Neural crest cell (in vitro differentiated cells): ENCODE measurements at places on chromosomes 12 and 14. TPM values are rescaled to one million over a fixed set of nuclear protein-coding genes. Genes with fewer than 3 reads are reported as not detected.

PTPRR gene
- 0.61 and 0.75 TPM in 2 replicates for total RNA-seq

RNASE1 gene
- total RNA-seq, result 6.4 and 9.7 TPM in 2 replicates

GRCh38 chr14:71555654-71556559 is 376.3 kb upstream of the RGS6 start:
- DNase-seq, result no peak

- DNase-seq, result no peak
These were observed 2.0 kb downstream of the C3AR1 start for GRCh38 chr12:8064131-8064530.

- DNase-seq, result no peak
These were observed 41.0 kb upstream of the KCNJ8 start for GRCh38 chr12:21815306-21816062.

DNA sequence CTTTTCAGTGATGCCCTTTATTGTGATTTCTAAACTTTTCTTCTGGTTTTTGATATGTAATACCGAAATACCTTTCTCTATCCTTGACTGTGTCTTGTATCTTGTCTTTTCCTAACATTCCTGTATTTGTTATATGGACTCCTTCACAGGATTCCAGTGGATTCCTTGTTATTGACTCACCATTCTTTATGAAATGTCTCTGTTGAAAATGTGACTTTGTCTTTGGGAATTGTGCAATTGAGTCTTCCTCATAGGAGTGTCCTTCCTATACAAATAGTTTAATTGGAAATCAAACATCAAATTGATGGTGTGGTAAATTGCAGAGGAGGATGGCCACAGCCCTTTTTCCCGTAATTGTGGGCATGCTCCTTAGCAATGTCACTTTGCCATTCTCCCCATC is 296.6 kb upstream of the KITLG start:
- no peak for DNase-seq

- no peak for DNase-seq
These were observed 5.8 kb downstream of the ASCL4 start for GRCh38 chr12:107780298-107780697.

GRCh38 chr12:53754633-53755264 is 3.0 kb upstream of the CISTR start:
- no peak for DNase-seq

DNA sequence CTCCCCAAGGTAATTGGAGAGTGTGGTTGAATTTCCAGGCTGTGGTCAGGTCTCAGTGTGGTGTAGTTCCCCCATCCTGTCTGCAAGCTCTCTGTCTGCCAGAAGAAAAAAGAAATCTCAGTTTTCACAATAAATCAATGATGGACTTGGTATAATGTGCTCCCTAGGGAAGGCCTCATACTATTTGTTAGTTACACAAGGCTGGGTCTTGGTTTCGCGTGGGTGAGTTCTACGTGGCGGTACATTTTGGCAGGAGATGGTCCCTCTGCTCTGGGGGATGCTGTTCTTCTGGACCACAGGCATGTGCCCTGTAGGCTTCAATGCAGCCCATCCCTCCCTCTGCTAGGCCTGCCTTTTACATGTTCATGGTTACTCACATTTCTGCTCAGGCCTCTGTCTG is 206.4 kb upstream of the PELI2 start:
- no peak for DNase-seq

DNA sequence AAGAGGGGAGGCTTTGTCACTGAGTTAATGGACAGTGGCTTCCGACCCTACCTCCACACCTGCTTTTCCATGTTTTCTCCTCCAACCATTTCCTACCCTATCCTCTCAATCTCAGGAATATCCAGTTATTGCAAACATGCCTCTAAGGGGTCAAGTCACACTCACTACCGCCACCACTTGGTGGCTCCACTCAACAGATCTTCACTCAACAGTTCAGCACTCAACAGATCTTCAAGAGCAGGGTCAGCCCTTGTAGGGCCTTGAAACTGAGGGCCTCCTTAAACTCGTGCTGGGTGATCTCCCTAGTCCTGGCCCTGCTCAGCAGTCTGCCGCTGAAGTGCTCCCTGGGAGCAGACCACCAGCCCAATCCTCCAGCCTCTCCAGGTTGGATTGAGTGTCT is 14.2 kb downstream of the ZNF641 start:
- DNase-seq, result no peak

- DNase-seq, result no peak
These were observed 568.9 kb downstream of the SOX5 start for GRCh38 chr12:23380419-23381100.

GRCh38 chr14:96168581-96168980 is 36.1 kb upstream of the BDKRB2 start:
- DNase-seq, result no peak

- no peak for DNase-seq
These were observed 40.7 kb downstream of the PTPRQ start for GRCh38 chr12:80484746-80485145.

- no peak for DNase-seq
These were observed 77.1 kb upstream of the ANKS1B start for GRCh38 chr12:100061814-100062213.

- DNase-seq, result no peak
These were observed 60.4 kb upstream of the KTN1 start for GRCh38 chr14:55519473-55520080.

- no peak for DNase-seq
These were observed 1349.1 kb downstream of the TMEM121 start for GRCh38 chr14:106875503-106875902.

DNA sequence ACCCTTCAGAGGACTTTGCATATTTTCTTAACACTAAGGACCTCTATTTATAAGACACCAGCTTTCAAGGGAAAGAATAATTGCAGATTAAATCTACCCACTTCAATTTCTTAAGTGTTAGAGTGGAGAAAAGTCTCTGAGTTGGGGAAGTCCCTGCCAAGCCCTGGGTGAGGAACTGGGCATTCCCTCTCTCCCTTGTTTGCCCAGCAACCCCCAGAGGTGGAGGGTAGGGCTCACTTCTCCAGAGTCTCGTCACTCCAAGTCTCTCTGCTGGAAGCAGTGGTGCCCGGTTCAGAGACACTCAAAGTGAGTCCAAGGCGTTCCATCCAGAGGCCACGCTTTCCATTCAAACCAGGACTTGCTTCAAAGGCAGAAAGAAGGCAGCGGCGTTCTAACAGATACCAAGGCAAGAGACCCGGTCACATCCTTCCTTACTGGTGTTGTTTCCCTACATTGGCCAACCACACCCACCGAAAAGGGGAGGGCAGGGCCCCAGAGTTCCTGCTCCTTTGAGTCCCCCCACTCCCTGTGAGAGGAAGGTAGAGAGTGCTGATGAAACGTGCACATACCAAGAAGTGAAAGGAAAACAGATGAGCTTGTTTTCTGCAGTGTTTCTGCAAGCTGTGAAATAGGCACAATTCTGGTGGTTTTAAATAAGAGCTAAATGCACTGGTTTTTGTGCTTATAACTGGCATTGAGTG is 6.1 kb upstream of the BDKRB2 start:
- no peak for DNase-seq

DNA sequence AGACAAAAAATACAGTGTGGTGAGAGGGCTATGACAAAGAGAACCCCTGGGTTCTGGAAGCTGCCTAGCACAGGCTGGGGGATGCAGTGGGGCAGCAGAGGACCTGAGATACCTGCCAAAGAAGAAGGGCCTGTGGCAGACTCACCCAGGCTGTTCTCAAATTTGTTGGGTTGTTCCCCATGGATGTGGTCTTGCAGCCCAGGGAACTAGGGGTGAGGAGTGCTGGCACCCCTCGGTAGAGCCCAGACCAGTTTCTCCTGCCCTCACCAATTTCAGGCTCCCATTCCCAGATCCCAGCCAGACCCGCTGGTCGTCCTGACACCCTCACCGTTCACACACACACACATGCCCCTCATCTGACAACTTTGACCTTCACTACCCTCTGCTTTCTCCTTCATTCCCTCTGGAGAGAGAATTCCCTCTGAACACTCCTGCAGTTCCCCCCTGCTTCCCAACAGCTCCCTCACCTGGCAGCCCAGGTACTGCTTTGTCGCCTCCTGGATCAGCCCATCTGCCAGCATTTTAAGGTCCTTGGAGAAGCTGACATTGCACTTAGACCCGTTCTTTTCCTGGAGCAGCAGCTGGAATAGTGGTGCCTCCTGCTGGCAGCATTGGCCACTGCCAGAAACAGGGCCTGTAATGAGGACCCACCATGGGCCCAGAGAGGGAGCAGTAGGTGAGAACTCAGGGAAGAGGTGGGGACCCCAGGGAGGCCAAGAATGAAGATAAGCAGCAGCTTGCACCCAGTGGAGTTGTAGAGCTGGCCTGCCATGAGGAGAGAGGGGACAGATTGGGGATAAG is 5.9 kb upstream of the GDF11 start:
- DNase-seq, result peak; percentile 56
